ENCODE measurements at places on chromosomes 3 and 15. TPM values are rescaled to one million over a fixed set of nuclear protein-coding genes. Genes with fewer than 3 reads are reported as not detected.

The FAM81A gene
- 0.21 TPM for total RNA-seq

The FAM107A gene
- total RNA-seq, result not detected

The ATP10A gene
- total RNA-seq, result 55.2 TPM

The DPPA2 gene
- total RNA-seq, result not detected

The PLA2G4D gene
- total RNA-seq, result not detected

The EPHA6 gene
- total RNA-seq, result not detected

All from naive thymus-derived CD8-positive, alpha-beta T cell (primary cell).